ENCODE measurements at places on chromosomes 5 and 9.

DNA sequence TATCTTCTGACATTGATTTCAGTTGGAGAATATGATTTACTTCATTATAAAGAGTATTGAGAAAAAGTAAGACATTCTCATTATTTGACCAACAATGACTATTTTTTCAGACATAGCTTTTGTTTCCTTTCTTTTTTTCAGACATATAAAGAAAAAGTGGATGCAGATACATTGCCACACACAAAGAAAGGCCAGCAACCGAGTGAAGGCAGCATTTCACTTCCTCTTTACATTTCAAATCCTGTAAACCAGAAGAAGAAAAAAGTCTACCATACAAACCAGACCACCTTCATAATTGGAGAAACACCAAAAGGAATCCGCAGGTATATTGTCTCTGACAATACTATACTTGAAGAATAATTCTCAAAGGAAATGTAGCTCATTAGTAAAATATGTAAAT is 128.9 kb downstream of the ERCC6L2 start:
- no peak for DNase-seq

GRCh38 chr9:98787766-98788335 is 8.5 kb downstream of the ANKS6 start:
- DNase-seq: no peak

DNA sequence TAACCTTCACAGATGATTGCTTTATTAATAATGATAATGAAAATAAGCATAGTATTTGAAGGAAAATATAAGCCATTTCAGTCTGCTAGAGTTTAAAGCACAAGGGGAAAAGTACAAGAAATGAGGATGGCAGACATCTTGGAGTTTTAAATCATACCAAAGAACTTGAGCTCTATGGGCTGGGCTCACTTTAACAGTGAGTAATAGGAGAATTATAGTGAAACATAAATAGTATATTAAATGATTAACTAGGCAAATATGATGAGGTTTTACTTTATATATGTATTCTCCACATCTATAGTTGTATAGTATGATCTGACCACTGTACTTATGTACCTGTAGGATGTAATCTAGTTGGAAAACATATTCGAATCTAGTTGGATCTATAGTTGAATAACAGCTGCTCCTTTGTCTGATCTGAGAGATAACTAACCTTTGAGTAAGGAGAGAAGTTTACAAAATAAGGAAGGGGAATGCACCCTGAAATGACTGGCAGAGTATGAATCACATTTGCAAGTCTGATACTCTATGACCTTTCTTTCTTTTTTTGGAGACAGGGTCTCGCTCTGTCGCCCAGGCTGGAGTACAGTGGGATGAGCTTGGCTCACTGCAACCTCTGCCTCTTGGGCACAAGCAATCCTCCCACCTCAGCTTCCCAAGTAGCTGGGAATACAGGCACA is 17.6 kb downstream of the MEGF9 start:
- DNase-seq: no peak

- DNase-seq: no peak
Measured at GRCh38 chr9:1938675-1939170, 76.4 kb upstream of the SMARCA2 start.

Measured in CD8-positive, alpha-beta memory T cell (primary cell).